Caki2 (cell line): ENCODE measurements at places on chromosomes 16 and 17.
A peak's percentile ranks its signal among the peaks of the same experiment; 100 is the strongest.

GRCh38 chr17:68457168-68457538, at the start of gene WIPI1:
Gene WIPI1, minus strand, starts transcription at chr17:68457496. Its CDS starts 75 bp downstream, at chr17:68457421.
- DNase-seq = peak; percentile 63

DNA sequence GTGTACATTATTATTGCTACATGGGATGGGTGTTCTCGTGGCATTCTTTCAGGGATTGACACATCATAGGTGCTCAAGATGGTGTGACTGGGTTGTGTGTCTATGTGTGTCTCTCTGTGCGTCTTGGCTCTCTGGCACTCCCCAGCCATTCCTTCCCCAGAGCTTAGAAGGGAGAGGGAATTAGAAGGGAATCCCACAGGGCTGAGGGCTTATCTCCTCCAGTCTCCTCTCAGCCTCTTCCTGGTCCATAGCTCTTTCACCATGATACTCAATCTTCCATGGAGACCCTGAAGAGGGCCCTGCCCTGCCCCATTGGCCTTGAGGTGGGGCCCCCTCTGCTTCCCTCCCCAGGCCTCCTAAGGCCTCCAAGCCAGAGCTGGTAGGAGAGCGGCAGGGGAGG, 52.0 kb downstream of the MRM1 start:
- DNase-seq = no peak

- peak; percentile 93 for DNase-seq
Measured at GRCh38 chr17:81885869-81886548, 5.4 kb downstream of the ALYREF start.

GRCh38 chr17:327971-328370, 24.6 kb downstream of the RPH3AL start:
- no peak for DNase-seq

- DNase-seq = no peak
Measured at GRCh38 chr17:21061971-21062526, 19.2 kb upstream of the USP22 start.

GRCh38 chr17:65588181-65588808, 26.8 kb upstream of the AXIN2 start:
- peak; percentile 73 for DNase-seq

DNA sequence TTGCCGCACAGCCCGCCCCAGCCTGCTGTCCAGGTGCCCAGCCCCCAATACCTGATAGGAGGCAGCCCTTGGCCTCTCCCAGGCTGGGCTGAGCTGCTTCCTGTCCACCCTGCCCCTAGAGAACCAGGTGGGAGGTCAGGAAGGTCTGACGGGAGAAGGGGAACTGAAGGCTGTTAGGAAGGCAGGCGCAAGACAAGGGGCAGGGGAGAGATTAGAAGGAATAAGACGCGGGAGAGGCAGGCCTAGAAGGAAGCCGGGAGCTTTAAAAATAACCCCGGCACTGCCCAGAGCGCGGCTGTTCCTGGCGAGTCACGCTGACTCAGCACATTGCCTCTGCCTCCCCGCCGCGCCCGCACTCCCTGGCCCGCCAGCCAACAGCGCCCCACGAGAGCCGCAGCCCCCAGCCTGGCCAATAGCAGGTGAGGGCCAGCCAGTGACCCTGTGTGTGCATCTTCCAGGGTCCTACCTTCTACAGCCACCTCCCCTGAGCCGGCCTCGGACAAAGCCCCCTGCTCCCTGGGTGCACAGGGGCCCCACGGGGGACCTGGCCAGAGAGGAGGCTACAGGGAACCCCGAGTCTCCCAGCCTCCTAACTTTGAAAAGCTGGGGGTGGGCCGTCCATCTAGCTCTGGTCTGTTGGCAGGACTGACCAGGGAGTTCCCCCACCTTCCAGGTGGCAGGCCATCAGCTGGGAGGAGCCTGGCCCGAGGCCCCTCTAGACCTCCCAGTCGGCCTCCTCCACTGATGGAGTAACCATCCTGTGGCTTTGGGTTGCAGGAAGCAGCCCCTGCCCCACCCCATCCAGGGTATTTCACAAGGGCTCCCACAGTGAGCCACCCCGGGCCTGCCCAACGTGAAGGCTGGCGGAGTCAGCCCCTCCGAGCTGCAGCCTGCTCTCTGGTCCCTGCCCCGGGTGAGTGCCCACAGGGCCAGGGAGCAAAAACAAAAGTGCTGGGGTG, 4.0 kb downstream of the MAFG start:
- peak; percentile 95 for DNase-seq

DNA sequence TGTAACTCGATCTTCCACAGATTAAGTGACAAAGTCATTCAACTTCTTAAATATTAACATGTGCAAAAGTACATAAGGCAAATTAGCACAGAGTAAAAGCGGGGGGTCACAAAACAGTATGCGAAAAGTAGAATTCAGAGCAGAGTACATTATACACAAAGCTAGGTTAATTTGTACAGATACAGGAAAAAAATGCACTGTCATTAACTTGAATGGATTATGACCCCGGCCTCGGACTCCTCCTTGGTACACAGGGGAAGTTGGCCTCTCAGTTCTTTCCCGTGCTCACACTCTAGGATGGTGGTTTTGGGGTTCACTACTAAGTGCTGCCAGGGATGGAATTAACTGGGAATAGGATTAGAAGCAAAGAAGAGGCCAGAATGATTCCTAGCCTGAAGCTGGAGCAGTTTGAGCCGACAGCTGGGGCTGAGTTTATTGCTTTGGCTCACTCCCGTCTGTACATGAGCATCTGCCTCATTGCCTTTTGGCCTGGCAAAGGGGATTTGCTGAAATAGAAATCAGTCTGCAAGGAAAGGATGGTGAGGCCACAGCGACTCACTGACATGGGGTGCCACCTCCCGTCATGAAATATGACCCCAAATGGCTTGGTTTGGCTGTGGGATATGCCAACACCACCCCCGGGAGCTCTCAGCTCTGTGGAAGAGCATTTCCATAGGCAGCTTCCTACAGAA, 23.6 kb downstream of the NTN1 start:
- DNase-seq = no peak
